ENCODE measurements at places on chromosomes 5 and 9.

DNA sequence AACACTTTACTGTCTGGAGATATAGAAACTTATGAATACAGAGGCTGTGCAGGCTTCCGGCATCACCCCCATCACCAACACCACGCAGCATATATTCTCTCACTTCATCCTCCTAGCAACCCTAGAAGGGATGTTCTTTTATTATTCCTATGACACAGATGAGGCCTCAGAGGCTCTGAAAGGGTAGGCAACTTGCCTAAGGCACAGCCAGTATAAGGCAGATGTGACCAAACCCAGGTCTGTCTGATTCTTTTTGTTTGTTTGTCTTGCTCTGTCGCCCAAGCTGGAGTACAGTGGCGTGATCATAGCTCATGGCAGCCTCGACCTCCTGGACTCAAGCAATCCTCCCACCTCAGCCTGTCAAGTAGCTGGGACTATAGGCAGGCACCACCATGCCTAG lies 22.8 kb upstream of the CORO2A start:
- no peak for DNase-seq

DNA sequence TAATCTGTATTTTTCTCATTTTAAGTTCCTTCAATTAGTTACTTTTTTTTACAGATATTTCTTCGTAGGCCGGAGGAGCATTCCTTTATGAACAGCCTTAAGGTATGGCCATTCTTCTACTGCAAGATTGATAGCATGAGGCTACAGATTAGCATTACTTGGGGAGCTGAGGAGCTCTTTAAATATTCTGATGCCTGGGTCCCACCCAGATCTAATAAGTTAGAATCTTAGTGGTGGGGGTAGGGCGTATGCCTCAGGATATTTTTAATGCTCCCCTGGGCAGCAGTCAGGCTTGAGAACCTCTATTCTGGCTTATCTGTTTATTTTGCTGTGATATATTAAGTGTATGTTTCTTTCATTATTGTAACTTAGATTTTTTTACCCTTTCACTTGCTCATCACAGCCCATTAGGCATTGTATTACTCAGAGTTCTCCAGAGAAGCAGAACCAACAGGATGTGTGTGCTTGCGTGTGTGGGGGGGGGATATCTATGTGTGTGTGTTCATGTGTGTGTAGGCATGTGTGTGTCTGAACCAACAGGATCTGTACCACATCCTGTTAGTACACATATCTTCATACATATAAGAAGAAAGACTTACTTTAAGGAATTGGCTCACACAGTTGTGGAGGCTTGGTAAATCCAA lies 91.8 kb upstream of the MTAP start:
- peak; percentile 61 for DNase-seq

- peak; percentile 92 for DNase-seq
These were observed 110.6 kb downstream of the PAM start for GRCh38 chr5:102865510-102866236.

DNA sequence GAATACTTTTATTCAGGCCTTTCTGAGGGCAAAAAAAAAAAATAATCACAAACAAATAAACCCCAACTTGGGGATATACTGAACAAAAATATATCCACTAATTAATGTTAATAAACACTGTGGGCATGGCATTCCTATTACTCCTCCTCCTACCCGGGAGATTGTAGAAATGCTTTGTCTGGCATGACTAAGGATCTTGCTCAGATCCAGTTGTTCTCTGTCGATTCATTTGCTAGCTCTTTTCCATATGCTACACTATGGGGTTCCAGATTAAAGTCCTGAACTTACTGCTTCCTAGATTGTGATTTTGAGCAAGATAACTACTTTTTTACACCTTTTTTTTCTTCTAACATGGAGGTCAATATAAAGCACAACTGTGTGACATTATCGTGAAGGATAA lies 102.2 kb upstream of the PRR16 start:
- DNase-seq = no peak

DNA sequence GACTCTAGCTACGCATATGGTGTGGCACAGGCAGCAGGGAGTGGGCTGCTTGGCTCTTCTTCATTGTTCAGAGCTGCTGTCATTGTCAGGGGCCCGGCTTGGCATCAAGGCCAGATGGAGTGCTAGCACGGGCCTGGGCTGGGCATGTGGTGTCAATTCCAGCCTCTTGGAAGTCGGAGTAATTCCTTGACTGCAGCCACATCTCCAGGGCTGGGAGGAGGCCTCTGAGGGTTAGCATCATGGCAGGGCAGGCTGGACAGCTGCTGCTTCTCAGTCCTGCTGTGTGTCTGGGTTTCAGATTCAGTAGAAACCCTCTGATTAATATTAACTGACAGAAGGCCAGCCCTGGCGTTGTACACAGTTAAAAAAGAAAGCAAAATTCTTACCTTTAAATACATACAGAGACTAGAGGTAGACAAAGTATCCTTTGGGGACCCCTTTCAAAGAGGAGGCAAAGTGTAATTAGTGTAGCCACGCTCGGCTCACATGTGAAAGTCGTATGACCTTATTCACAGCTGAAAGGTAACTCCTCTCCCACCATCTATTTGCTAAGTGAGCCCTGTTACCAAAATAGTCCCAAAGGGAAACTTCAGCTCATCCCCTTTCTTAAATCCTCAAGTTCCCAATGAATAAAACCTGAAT lies 126.4 kb downstream of the DOCK2 start:
- peak; percentile 60 for DNase-seq

- DNase-seq = no peak
These were observed 430.3 kb downstream of the ARHGEF28 start for GRCh38 chr5:74056107-74056788.

DNA sequence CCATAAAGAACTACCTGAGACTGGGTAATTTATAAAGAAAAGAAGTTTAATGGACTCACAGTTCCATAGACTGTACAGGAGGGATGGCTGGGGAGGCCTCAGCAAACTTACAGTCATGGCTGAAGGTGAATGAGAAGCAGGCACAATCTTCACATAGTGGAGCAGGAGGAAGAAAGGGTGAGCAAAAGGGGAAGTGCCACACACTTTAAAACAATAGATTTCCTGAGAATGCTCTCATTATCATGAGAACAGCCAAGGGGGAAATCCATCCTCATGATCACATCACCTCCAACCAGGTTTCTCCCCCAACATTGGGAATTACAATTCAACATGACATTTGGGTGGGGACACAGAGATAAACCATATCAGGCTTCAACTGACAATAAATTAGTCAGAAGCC lies 664.9 kb downstream of the TAF11L14 start:
- no peak for DNase-seq

DNA sequence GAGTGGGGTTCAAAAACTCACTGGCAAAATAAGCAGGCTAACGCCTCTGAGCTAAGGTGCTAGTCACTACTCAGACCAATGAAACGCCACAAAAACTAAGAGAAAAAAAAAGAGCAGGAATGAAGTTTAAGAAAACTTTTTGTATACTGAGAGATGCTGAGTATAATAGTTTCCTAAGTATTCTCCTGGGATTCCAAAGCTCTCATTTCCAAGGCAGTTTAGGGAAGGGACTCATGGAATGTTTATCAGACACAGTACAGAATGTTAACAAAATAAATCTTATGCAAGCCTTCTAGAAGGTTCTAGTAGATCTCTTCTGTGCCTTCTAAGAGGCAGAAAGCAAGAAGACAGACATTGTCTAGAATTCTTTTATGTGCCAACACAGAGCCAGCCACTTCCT lies 361.9 kb downstream of the MTRR start:
- no peak for DNase-seq

GRCh38 chr5:64509828-64510227 lies 4.0 kb downstream of the RGS7BP start:
- no peak for DNase-seq
